Hair follicle dermal papilla cell (primary cell): ENCODE measurements at places on chromosomes 12 and 14. TPM values are rescaled to one million over a fixed set of nuclear protein-coding genes. Genes with fewer than 3 reads are reported as not detected.

The VRTN gene
- not detected in 2 replicates for total RNA-seq

The IFI27 gene
- 82.3 and 282 TPM in 2 replicates for total RNA-seq

The ADAMTS20 gene
- total RNA-seq = 0.12 TPM in 1 of 2 replicates, not detected in the other

The TMBIM4 gene
- 81.5 and 104 TPM in 2 replicates for total RNA-seq

The KCNH3 gene
- 0.16 TPM in 1 of 2 replicates, not detected in the other for total RNA-seq

The GTF2A1 gene
- total RNA-seq = 42.5 and 44.9 TPM in 2 replicates

The RNF212B gene
- not detected in 2 replicates for total RNA-seq

The SERPINA10 gene
- total RNA-seq = not detected in 2 replicates

The KSR2 gene
- total RNA-seq = 0.16 and 0.61 TPM in 2 replicates

The WNK1 gene
- total RNA-seq = 98.4 and 112 TPM in 2 replicates

The HHIPL1 gene
- total RNA-seq = 17.9 and 35.0 TPM in 2 replicates

The GXYLT1 gene
- total RNA-seq = 9.2 TPM in 2 replicates

The KRT79 gene
- total RNA-seq = not detected in 2 replicates

The CIROP gene
- total RNA-seq = 0.12 TPM in 1 of 2 replicates, not detected in the other

The SLC38A4 gene
- 7.5 and 11.0 TPM in 2 replicates for total RNA-seq

The ZDHHC22 gene
- total RNA-seq = not detected in 2 replicates

The BDKRB2 gene
- total RNA-seq = 3.5 and 21.3 TPM in 2 replicates

The BAZ1A gene
- total RNA-seq = 24.3 and 35.2 TPM in 2 replicates

The PMEL gene
- total RNA-seq = 1.1 and 2.9 TPM in 2 replicates

The TMPRSS12 gene
- total RNA-seq = not detected in 2 replicates

The TAS2R50 gene
- total RNA-seq = 4.7 and 7.0 TPM in 2 replicates

The ZFHX2 gene
- 0.12 and 0.16 TPM in 2 replicates for total RNA-seq

The RPS6KL1 gene
- 0.32 and 1.3 TPM in 2 replicates for total RNA-seq

The GLIPR1L1 gene
- not detected in 2 replicates for total RNA-seq

The OAS3 gene
- 10.7 and 30.5 TPM in 2 replicates for total RNA-seq

The GSC gene
- 0.97 TPM in 1 of 2 replicates, not detected in the other for total RNA-seq

The PLEKHG7 gene
- not detected in 2 replicates for total RNA-seq

The RNASE1 gene
- total RNA-seq = not detected in 2 replicates

The C12orf54 gene
- total RNA-seq = not detected in 2 replicates

The PRR4 gene
- total RNA-seq = 1.7 and 10.5 TPM in 2 replicates
